Suprapubic skin (tissue), 4 donors: ENCODE measurements at places on chromosomes 3 and 15.

DNA sequence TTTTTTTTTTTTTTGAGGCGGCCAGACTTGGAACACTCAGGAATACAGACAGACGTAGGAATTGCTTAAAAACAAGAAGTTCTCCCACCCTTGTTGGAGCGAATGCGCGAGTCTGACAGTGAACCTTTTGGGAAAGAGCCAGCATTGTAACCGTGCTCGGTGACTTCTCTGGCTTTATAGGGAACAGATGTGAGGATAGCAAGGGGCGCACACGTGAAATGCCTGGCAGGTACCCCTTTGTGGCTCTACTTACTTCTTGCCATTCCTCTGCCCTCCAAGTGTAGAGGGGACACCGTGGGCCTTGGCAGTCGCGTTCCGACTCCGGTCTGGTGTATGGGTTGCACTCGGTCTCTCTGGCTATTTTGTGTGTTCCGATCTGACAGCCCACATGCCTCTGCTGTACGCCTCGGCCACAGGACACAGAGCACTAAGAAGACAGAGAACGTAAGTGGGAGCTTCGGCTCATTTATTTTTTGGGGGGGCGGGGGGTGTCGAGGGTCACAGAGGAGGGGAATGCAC, 126.4 kb downstream of the ADAMTS9 start:
- no peak for DNase-seq

DNA sequence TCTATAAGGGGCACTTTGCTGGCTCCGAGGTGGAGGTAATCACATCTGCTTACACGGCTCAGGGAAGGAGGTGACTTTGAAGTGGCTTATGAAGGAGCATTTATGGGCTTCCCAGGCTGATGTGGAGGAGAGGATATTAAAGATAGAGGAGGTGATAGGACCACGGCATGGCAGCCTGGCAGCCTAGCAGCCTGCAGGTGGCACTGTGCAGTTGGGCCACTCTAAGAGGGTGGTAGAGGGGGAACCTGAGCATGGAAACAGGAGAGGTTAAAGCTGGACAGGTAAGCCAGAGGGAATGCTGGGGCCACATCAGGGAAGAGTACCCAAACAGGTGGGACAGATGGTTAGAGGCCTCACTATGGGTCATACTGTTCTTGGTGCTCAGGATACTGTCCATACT, 375.0 kb downstream of the WDR72 start:
- no peak for DNase-seq

DNA sequence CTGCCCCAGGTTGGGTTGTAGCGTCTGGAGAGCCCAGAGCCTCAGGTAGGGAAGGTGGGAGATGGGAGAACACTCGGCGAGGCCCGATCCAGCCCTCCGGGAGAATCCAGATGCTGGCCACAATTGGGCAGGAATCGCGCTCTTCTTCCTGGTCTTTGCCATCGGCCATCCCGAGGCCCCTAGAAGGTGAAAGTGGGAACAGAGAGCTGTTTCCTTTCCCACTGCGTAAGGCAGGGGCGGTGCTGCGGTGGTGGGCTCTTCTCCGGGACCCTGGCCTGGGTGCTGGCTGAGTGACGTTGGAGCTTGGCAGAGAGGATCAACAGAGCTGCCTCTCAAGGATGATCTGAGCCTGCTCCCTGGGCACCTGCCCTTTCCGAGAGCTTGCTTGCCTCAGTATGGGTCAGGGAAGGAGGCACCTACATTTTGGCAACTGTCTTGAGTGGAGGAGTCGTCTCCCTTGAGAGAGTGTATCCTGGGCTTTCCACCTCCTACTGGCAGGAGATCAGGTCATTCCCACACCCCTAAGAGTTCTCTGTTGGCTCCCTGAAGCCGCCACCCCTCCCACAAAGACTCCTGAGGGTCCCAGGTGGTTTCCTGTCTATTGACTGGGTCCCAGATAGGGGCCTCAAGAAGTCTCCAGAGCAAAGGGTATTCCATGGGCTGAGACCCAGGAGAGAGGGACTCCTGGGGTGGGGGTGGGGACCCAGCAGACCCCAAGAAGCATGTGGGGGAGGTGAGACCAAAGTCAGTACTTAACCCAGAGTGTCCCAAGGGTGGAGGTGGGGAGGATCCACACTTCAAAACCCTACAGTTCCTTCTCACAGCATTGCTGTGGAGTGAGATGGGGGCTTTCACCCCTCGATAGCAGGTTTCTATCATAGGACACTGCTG, 1.6 kb downstream of the C15orf39 start:
- no peak for DNase-seq

GRCh38 chr15:95681836-95682544, 648.5 kb upstream of the NR2F2 start:
- no peak for DNase-seq

DNA sequence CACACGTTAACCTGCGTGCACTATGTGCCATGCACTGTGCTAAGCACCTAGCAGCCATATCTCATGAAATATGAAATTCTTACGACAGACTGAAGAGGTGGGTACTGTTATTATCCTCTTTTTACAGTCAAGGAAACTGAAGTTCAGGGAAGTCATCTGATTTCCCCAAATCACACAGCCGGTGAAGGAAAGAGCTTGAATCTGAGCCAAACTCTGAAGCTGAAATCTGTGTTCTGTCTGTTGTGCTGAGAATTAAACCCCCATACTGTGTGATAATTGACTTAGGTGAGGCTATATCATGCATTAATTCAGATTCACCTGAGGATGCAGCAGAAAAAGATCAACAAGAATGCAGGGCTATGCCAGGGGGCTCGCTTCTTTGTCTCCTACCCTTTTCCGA, 475 bp downstream of the FAM107A start:
- no peak for DNase-seq

DNA sequence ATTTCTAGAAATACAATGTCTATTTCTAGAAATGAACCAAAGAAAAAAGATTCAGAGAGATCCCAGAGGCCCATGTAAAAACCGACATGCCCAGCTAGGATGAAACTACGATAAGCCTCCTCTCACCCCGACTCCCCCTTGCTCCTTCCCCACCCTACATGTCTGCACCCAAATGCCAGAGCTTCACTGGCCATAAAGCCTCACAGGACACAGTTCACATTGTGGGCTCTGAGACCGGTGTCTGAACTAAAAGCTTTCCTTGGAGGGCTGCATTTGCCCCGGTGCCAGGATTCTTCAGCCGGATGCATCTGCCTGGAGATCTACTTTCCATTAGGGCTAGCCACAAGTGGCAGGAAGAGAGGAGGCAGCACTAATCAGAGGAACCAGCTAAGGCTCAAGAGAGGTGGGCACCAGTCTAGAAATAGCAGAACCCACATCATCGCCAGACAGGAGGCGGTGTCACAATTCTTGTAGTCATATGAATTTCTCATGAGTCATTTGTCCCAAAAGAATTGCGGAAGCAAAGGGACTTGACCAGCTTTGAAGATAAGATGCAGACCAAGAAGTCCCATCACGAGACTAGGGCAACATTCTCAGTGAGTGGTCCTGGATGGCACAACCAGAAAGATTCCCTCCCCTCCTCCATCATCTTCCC, 353.6 kb downstream of the NTRK3 start:
- no peak for DNase-seq

DNA sequence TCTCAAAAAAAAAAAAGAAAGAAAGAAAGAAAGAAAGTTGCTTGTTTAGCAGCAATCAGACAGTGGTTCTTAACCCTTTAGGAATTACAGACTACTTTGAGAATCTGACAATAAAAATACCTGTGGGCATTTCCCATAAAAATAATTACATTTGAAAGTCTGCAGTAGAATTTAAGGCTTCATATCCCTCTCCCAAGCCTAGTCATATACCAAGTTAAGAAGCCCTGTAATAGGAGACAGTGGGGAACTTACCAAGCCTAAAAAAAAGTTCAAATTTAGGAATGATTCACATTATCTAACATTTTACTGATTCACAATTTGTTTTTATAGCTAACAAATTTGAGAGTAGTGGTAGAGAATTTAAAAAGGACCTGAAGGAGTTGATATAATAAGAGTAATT, 47.5 kb downstream of the LRRFIP2 start:
- no peak for DNase-seq

DNA sequence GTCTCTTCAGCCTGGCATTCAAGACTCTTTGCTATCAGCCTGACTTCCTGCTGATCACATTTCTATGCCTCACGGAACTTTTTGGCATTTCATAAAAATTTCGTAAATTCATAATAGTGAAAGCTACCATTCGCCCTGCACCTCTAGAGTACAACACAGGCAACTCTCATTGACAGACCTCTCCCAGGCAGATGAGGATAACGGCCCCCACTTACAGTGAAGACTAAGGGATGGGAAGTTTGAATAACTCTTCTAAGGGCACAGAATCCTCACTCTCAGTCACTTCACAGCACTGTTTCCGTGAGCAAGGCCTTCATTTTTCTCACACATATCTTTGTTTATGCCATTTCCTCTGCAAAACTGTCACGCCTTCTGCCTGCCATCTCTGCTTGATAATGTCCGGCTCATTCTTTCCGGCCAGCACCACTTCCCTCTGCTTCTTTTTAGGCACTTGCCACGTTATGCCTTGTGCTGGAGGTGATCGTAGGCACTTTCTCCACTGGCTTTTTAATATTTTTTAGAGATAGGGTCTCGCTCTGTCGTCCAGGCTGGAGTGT, 224.1 kb upstream of the HES1 start:
- DNase-seq, result no peak

DNA sequence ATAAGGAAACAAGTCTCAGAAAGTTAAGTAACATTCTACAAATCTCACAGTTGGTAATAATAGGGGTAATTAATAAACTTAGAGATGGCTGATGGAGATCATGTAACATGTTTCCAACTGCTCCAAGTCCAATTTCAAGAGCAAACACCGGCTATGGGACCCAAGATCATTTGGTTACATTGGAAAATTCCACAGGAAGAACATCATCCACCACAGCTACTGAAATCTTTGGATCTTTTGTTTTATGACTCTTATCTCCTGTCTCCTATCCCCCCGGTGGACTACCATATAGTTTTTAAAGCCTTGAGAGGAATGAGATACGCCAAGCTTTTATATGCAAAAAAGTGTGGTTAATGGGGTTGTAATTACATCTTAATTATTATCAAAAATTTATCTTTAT, 216.1 kb downstream of the WNT5A start:
- no peak for DNase-seq

DNA sequence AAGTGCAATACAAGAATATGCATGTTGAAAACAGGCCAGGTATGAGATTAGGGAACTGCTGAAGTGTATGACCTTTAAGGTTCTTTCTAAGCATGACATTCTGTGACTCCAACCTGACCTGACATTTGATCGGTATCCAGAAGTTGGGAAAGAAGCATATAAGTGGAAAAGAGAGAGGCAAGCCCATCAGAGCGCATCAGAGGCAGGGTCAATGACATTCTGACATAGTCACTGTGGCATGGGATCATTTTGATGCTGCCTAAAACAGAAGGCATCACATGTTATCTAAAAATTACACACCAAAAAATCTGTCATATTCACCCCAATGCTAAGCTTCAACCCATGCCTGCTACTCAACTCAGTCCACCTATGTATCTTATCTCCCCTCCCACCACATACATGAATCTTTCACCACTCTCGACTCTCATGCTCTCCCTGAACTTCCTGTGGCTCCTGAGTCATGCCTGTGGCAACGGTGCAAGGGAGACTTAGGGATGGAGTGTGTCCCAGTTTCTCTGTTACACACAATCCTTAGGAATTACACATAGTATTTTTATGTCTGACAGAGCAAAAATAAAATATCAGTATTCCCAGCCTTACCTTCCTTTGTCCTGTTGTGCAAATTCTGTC, 20.5 kb upstream of the LRRN1 start:
- no peak for DNase-seq

DNA sequence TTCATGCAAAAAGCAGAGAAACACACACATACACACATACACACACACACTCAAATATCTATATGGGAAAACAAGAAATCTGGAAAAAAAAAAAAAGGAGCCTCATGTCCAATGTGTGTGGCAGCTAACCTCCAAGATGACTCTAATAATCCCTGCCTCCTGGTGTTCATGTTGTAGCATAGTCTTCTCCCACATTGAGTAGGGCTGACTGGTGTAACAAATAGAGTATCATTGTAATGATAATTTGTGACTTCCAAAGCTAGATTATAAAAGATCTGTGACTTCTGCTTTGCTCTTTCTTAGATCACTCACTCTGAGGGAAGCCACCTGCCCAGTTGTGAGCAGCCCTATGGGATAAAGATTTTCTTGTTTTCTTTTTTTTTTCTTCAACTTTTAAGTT, 130.9 kb upstream of the TNIK start:
- DNase-seq, result no peak

GRCh38 chr15:60854858-60855564, 374.1 kb downstream of the RORA start:
- DNase-seq, result no peak

GRCh38 chr3:28286595-28286994, 45.2 kb downstream of the CMC1 start:
- DNase-seq, result no peak

DNA sequence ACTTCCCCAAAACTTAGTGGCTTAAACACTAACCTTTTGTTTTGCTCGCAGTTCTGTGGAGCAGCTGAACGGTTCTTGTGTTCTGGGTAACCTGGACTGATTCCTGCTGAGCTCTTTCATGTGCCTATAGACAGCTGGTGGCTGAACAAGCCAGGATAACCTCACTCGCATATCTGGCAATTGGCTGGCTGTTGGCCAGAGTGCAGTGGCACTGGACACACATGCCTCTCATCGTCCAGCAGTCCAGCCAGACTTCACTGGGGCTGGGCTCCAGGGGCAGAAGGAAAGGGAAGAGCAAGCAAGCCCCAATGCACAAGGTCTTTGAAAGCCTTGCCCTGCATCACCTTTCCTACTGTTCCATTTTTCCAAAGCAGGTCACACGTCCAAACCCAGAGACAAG, 53.6 kb upstream of the GATA2 start:
- no peak for DNase-seq

GRCh38 chr3:124315215-124316033, 323.5 kb upstream of the ROPN1 start:
- DNase-seq, result no peak

GRCh38 chr3:156859578-156859977, 33.4 kb downstream of the LEKR1 start:
- no peak for DNase-seq

DNA sequence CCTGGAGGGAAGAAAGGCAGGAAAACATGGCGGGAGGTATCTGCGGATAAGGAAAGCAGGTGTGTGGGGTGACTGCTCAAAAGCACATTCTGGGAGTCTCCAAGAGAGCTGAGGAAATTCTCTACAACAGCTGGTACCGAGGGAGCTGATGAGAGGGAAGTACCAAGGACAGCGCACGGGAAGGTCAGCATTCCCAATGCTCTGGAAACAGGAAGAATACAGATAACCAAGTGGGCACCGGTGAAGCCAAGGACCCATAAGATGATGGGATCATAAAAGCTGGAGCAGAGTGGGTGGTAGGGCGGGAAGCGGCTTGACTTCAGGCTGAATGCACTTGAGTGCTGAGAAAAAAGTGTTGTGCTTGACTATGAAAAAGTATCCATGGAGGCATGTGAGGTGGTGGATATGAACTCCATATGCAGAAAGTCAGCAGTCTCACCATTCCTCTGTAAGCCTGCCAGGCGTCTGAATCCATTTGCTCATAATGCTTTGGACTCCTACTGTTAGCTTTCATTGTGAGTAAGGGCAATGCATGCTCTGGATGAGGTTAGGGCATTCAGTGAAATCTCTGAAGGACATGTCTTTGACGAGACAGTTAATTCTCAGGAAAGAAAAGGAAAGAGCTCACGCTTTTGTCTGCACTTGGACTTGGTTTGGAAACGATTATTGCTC, 215.5 kb downstream of the NR1D2 start:
- no peak for DNase-seq

GRCh38 chr15:63694184-63694583, 97.0 kb downstream of the FBXL22 start:
- no peak for DNase-seq

GRCh38 chr3:42078677-42079076, 12.5 kb upstream of the TRAK1 start:
- DNase-seq, result no peak

- no peak for DNase-seq
These were observed 87.9 kb downstream of the WDR72 start for GRCh38 chr15:53671545-53671944.
